ENCODE measurements at places on chromosomes 7 and 10.

GRCh38 chr10:98374217-98374985 lies 40.6 kb downstream of the PYROXD2 start:
- DNase-seq = no peak

DNA sequence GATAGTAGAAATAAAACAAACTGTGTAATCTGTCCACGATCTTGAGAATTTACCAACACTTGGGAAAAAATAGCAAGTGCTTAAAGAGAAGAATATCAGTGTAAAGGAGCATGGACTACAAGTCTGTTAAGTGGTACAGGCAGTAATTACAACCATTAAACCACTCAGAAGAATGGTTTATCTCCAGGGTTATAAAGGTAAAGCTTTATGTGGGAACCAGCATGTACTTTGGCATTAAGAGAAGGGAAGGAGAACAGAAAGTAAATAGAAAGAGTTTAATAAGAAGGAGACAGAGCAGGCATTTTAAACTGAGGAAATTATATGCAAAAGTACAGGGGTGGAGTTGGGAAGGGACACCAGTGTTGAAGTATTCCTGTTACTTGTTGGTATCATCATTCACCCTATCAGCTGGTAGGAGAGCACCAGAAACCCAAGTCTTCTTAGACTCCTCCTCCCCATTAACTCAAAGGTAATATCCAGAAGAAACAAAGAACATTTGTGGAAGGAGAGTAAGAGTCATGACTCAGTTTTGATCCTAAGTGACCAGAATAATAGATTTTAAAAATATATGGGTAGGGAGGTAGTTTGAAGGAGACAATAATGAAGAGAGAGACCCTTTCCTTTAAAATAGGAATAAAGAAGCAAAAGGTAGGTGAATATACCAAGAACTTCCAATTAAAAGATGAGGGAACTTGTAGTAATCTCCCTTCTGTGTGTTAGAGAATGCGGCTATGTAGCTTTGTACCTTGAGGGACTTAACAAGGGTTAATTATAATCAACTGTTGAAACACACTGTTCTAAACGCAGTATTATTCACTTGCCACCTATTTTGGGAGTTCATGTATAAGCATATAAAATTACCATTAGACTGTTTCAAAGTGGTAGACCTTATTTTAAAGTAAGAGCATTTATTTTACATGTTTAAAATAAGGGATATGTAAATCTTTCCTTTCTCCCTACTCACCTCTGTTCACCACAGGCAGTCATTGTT lies 92.1 kb upstream of the STRIP2 start:
- DNase-seq = no peak

- DNase-seq = no peak
These were observed 115.2 kb upstream of the RAB18 start for GRCh38 chr10:27388761-27389399.

- DNase-seq = no peak
These were observed 373.3 kb upstream of the GALNT17 start for GRCh38 chr7:70758646-70759045.

GRCh38 chr10:101848894-101849351 lies 5.3 kb upstream of the KCNIP2 start:
- no peak for DNase-seq

- DNase-seq = no peak
These were observed 6.9 kb downstream of the HKDC1 start for GRCh38 chr10:69226919-69227450.

DNA sequence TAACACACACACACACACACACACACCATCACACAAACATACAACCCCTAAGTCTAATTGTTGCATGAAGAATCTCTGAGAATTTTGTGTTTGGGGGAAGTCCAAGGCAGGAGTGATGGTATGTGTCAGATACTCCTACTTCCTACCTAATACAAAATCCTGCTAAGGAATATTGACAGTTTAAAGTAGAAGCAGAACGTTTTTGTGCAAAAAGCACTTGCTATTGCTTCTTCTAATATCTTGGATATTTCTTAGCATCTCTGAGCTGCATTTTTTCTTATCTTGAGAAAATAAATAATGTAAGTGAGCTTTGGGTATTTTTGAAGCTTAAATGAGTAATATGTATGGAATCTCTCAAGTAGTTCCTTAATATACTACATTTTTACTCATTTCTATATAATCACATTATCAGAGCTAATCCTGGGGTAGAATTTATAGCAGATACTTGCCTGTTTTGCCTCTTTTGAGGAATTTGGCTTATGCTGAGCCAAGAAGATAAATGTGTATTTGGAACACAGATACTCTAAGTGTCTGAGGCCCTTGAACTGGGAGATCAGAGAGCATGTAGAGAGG lies 212.3 kb downstream of the DKK1 start:
- no peak for DNase-seq

- DNase-seq = no peak
These were observed 154.0 kb upstream of the LSM8 start for GRCh38 chr7:118029826-118030422.

DNA sequence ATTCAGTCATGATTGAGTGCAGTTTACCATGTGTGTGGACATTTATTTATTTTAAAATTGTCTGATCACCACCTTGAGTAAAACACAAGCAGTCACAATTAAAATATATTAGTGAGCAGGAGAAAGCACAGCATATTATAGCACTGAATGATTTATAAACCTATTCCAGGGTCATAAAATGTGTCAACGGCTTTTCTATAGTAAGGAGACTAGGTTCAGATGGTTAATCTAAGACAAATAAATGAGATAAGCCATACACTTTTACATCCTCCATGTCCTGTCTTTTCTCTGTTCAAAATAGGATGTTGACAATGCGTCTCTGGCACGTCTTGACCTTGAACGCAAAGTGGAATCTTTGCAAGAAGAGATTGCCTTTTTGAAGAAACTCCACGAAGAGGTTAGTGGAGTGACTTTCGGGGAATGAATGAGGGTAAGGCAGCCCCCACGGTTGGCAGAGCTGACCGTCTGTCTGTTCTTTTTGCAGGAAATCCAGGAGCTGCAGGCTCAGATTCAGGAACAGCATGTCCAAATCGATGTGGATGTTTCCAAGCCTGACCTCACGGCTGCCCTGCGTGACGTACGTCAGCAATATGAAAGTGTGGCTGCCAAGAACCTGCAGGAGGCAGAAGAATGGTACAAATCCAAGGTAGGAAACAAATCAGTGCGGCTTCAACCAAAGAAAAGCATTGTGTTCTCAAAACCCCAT lies 5.4 kb downstream of the VIM start:
- no peak for DNase-seq

DNA sequence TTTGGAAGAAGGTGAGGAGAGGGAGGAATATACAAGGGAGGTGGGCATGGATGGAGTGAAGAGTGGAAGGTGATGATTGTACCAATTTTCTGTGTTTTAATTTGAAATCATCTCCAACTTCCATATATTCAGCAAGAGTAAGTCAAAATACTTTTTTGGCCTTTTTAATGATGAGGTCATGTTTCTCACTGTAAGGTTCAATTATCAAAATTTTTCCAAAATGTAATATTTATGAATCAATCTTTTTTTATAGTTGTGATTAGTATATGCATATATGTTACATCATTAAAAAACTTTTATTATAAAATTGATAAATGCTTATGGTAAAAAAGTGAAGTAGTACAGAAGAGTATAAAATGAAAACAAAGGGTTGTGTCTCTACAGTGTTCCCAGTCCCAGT lies 40.7 kb downstream of the PRKAR2B start:
- DNase-seq = no peak

- no peak for DNase-seq
These were observed 18.0 kb downstream of the MXI1 start for GRCh38 chr10:110225441-110225755.

DNA sequence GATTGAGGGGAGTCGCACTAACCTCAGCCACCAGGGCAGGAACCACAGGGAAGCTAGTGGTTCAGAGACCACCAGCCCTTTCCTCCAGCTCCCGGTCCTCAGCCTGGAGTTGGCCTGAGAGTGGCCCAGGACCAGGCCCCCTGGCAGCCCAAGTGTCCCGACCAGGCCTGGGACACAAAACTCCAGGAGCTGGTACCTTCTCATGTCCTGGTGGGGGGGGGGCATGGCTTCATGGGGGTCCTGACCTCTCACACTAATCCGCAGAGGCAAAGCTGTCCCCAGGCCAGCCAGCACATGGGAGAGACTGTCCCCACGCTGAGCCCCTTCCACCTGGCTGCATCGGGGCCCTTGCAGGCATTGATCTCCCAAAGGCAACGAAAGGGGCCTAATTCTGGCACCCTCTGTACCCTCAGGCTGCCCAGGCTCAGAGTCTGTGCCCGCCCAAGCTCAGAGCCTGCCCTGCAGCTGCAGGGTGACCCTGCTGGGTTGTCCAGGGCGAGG lies 28.2 kb downstream of the GPRIN2 start:
- DNase-seq = peak; percentile 65
